ENCODE measurements at places on chromosomes 4 and X.

GRCh38 chr4:165385126-165385525 is 6.3 kb downstream of the CPE start:
- DNase-seq = no peak

- DNase-seq = peak; percentile 79
These were observed 785 bp upstream of the EFNB1 start for GRCh38 chrX:68827848-68828624.

GRCh38 chr4:111849746-111850284 is 295.4 kb upstream of the FAM241A start:
- no peak for DNase-seq

- no peak for DNase-seq
These were observed 732.5 kb downstream of the ARAP2 start for GRCh38 chr4:35511851-35512250.

GRCh38 chr4:85756938-85757337 is 282.0 kb downstream of the ARHGAP24 start:
- no peak for DNase-seq

- no peak for DNase-seq
These were observed 85.7 kb downstream of the FAM53A start for GRCh38 chr4:1598206-1599025.

DNA sequence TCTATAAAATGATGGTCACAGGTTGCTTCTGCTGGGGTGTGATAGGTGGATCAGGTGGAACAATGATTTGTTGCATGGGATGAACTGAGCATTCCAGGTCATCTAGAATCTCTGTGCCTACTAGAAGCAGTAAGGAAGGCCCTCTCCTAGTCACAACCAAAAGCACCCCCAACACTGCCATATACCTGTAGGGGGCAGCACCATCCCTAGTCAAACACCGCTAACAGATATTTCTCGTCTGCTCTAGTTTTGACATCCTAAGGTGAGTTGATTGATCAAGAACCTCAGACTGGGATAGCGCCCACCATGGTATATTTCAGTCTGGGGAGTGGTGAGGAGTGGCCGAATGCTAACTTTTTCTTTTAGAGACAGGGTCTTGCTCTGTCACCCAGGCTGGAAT is 160.2 kb downstream of the NHS start:
- peak; percentile 39 for DNase-seq

GRCh38 chr4:155974996-155975395 is 21.3 kb upstream of the CTSO start:
- no peak for DNase-seq

GRCh38 chr4:136861091-136861490 is 671.2 kb downstream of the PCDH18 start:
- no peak for DNase-seq

GRCh38 chr4:155552180-155552579 is 114.5 kb upstream of the GUCY1A1 start:
- DNase-seq = no peak

GRCh38 chrX:120244735-120245498 is 5.7 kb upstream of the ZBTB33 start:
- DNase-seq = peak; percentile 41

GRCh38 chr4:41177016-41177415 is 37.3 kb downstream of the APBB2 start:
- no peak for DNase-seq

DNA sequence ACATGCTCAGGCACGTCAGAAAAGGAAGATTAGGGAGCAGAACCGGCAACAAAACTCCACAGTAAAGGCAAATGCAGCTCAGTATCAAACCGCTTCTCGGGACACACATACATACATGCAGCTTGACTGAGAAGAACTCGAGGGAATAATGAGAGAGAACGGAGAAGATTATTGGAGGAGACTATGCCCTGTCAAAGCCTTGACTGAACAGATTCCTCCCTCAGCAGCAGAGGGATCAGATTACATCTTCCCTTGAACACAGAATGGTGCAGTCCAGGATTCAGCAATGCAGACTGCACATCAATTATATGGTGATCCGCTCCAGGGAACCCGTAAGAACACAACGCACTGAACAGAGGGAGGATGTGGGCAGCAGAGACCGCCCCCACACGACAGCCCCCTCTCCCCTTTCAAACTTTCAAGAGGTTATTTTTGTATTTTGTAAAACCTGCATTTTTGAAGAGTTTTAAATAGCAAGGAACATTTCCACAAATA is 183.2 kb downstream of the FBXW7 start:
- DNase-seq = no peak

DNA sequence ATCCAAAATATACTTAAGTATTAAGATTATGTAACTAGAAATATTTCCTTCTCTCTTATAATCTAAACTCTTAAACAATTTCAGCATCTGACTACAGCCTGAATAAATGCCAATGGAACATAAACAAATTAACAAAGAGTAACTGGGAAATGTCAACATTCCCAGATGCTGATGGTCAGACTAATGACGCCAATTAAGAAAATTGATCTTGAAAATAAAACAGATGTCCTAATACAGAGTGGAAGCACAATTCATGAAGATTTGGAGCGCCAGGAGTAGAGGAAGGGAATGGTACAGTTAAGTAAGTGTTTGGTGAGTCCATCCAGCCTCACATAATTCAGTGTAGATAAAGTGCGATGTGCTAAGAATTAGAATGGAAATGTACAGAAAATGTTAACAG is 203.7 kb upstream of the NWD2 start:
- no peak for DNase-seq

DNA sequence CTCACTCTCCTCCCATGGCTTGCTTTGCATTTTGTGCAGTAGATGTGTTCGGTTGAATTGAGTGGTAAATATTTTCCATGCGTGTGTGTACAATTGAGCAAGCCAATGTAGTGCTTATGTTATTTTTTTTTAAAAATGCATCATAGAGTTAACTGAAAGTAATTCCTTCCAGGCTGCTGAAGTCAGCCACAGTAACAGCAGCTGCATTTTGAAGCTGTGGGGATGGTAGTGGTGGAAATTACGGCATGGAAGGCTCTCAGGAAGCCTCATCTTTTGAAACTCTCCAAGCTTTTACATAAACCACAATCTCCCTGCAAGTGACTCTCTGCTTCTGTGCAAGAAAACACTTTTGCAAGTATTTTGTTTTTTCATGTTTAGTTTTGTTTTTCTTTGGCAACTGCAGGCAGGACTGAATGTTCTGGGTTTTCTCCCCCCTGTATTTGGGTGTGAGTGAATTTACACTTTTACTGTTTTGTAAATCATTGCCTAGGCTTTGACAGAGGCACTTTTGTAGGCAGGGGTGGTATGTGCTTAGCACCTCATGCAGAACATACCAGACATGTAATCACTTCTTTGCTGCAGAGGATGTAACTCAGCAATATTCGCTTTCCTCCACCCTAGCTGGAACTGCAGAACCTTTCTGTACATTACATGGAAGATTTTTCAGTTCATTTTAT is 56.2 kb downstream of the LRRC66 start:
- no peak for DNase-seq

DNA sequence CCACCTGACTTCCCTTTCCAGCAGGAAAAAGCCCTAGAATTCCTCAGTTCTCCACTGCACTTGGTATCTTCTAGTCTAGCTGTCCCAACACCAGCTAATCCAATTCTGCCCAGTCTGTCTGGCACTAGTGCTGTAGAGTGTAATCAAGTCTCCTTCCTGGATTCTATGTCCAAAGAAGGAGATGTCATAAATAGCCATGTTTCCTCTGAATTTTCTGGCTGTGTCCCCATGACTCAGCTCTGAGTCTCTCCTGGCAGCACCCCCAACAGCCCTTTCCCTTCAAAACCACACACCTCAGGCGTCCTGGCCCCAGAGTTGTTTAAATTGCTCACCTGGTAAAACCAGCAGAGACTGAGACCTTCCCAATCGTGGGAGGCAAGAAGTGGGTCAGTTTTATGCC is 197.2 kb downstream of the GRXCR1 start:
- no peak for DNase-seq

GRCh38 chrX:153968754-153969124 is 2.9 kb downstream of the HCFC1 start:
- no peak for DNase-seq

GRCh38 chr4:183747931-183748670 is 89.0 kb downstream of the TRAPPC11 start:
- DNase-seq = no peak

GRCh38 chr4:88599298-88599697 is 7.0 kb downstream of the HERC3 start:
- DNase-seq = no peak

GRCh38 chrX:9204560-9204959 is 170.6 kb upstream of the FAM9B start:
- no peak for DNase-seq

- DNase-seq = peak; percentile 52
These were observed 11.2 kb upstream of the BCOR start for GRCh38 chrX:40108959-40109287.

DNA sequence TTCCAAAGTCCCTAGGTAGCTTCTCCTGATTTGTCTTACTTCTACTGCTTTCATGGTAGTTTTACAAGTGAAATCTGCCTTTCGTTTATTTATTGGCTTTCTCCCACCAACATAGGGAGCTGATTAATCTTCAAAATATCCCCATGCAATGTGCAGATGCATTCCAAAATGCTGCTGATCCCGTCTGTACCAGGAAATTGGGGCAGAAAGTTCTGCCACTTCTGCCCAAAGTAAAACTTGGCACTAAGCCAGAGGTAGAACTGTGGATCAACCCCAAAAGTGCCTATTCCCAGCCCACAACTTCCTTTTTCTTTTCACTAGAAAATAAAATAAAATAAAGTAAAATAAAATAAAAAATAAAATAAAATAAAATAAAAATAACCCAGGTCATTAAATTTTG is 47.3 kb upstream of the PPARGC1A start:
- no peak for DNase-seq

GRCh38 chr4:142846729-142847596 is 862 bp upstream of the INPP4B start:
- DNase-seq = peak; percentile 60

- DNase-seq = no peak
These were observed 391 bp upstream of the IDUA start for GRCh38 chr4:986428-986878.

DNA sequence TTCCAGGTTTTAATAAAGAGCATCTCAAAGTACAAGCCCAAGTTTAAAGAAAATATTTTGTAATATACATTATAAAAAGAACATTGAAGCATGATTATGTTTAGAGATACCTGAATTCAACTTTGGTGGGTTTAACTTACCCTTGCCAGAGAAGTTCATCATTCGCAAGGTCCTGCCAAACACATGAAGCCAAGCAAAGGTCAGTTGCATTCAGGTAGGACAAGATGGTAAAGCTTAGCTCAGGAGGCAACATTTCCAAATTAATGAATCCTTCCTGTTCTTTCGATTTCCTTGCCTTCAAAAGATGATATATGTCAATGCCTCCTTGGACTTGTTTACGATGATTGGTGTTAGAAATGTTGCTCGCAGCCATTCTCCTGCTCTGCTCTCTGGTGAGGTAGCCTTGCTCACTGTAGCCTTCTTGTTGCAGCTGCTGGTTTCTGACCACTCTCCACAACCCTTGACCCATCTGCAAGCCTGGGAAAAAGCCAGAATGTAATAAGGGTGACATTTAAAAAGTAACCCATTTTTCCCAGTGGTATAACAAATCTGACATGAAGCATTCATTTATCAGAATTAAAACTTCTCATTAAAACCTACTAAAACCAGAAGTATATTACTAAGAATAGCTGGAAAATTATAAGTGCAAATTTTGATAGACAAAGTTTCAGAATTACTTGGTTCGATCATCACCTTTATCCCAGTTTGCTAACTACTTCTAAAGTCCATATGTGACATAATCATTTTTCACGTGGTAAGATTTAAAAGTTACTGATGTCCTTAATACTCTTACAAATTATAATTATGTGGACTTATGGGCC is 20.6 kb downstream of the FBXO8 start:
- DNase-seq = no peak

DNA sequence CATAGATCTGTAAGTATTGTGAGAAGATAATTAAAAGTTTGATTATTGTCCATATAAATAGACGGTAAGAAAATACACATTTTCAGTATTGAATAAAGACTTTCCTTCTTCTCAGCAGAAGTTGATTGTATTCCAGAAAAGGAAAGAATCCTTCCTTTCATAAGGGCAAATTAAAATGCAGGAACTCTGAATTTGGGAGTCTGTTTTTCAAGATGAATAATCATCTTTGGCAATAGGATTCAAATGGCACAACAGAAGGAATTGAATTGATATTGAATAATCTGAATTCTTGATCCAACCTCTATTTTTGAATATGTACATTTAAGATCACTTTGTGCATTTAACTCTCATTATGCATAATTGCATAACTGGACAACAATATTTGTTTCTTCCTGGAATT is 149.3 kb downstream of the DMD start:
- DNase-seq = no peak

GRCh38 chr4:137345597-137345996 is 186.7 kb downstream of the PCDH18 start:
- DNase-seq = no peak

- no peak for DNase-seq
These were observed 20.9 kb downstream of the SAGE1 start for GRCh38 chrX:135914404-135914803.

GRCh38 chrX:9786798-9787635 is 788 bp downstream of the SHROOM2 start:
- DNase-seq = no peak
